ENCODE measurements at places on chromosomes 1 and 21.

GRCh38 chr1:12472798-12473551, 145.0 kb downstream of the DHRS3 start:
- peak; percentile 74 for DNase-seq

DNA sequence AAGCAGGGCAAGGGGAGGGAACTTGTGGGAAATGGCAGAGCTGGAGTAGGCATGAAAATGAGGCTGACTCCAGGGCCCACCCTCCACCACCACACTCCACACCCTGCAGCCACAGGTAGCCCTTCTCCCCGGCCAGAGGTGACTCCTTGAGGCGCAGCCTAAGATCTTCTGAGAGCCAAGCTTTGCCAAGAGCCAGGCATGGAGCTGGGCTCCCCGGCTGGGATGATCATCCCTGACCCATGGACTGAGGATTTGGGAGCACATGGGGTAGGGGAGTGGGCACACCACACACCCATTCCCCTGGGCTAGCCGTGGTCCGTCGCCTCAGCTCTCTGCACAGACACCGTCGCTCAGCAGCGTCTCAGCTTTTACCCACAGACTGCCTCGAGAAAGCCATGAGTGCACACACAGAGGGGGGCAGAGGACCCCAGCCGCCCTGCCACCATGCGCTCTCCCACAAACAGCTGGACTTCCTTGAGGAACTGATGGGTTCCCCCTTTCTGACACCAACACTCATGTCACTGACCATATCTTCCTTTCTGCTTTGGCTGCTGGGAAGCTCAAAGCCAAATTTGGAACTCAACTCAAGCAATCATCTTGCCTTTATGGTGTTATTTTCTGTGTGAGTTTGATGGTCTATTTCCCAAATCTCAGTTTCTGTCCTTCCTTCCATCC, 123.6 kb upstream of the RUNX3 start:
- no peak for DNase-seq

DNA sequence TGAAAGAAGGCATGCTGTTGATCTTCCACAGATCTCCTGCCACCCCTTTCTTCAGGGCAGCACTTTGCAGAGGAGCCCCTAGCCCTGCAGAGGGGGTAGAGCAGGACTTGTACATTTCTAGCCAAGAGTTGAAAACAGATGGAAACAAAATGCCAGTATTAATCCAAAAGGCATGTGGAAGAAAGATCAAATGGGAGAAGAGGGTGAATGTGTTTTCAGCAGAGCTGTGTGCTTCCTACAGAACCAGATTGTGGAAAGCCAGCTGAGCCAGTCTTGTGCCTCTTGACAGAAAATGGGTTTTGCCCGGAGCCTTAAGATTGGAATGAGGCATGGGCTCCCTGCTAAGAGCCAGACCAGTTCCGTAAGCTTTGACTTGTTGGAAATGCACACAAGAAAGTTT, 105.2 kb upstream of the TSPAN2 start:
- DNase-seq: no peak

DNA sequence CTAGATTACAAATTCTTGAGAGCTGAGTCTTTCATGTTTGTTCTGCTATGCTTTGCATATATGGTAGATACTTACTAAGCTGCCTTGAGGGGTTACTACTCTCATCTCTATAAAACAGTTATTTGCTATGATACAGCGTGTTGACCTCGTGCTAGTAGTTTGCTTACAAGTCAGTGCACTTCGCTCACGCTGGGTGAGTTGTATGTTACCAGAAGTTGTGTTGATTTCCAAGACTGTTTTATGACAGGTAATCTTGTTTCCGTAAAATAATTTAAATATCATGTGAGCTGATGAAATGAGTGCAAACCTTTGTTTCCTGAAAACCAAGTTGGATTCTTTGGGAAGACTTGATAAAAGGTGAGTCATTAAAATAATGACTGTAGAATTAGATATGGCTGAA, 7.3 kb downstream of the MRPS6 start:
- no peak for DNase-seq

GRCh38 chr21:15203740-15204139, 138.9 kb upstream of the NRIP1 start:
- DNase-seq: no peak

Data from CD4-positive, alpha-beta T cell treated with Interleukin-6 at 100 ng/mL for 8 hours (primary cell).